Stimulated activated CD8-positive, alpha-beta memory T cell treated with anti-CD3 and anti-CD28 coated beads, Interleukin-4, amount 100 ng/mL, for 4 hours (primary cell): ENCODE measurements at places on chromosomes 7 and 10.

DNA sequence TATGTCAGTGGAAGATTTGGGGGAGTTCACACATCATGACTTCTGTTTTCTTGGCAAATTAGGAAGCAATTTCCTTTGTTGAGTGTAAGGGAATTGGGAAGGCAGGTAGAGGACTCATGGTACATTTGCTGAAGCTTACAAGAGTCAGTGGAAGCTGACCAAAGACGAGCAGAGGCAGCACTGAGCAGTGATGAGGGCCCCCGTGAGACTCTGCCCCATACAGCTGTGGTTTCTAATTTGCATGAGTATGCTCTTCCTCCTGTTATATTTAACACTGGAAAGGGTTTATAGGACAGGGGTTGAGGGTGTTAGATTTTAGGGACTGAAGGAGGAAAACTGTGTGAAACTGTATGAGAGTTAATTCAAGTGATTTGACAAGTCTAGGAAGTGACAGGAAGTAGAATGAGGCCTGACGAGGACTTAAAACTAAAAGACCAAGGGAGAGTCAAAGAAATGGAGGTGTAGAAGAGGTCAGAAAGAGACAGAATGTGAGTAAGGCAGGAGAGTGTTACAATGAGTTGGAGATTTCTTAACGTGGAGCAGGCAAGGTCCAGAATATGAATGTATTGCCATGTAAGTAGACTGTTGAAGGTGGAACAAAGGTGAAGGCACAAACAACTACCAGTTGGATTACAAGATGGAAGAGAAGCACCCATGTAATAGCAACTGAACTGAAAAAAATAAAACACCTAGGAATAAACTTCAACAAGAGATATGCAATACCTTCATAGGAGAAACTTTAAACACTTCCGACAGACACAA lies 23.5 kb upstream of the MRPS17 start:
- DNase-seq, result no peak

DNA sequence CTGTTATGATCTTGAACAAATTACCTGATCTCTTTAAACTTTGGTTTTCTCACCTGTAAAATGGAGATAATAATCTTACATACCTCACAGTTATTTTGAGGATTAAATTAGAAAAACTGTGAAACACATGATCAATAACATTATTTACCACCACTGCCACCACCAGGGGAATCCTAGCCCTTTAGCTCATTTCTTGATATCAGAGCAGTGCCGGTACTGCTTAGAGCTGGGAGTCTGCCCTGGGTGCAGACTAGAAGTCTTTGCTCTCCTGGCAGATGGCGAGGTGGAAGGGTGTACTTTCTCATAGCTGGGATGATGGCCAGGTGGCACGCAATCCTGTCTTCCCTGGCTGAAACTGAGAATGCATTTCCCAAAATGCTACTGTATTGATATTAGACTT lies 12.7 kb upstream of the EFCAB10 start:
- DNase-seq, result no peak

- no peak for DNase-seq
These were observed 141.4 kb downstream of the KIAA1217 start for GRCh38 chr10:24350070-24350921.

- no peak for DNase-seq
These were observed 39.5 kb upstream of the FAM20C start for GRCh38 chr7:152702-153391.

- DNase-seq, result no peak
These were observed 67.2 kb downstream of the ADD3 start for GRCh38 chr10:110074758-110075671.

DNA sequence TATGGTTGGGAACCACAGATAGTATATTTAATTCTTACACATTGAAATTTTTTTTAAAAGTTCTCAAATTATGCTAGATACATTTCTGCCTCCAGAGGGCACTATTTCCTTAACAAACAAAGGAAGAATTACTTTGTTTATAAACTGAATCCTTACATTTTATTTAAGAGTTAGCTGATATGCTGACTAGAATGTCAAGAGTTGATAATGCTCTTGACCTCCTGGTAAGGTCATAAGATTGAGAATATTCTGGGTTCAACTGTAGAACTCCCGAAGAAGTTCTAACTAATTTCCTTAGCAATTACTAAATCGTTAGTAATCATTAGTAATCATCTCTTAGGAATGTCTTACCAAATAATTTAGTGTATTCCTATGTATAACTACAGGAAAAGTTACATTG lies 95.3 kb upstream of the CYP26C1 start:
- DNase-seq, result no peak

DNA sequence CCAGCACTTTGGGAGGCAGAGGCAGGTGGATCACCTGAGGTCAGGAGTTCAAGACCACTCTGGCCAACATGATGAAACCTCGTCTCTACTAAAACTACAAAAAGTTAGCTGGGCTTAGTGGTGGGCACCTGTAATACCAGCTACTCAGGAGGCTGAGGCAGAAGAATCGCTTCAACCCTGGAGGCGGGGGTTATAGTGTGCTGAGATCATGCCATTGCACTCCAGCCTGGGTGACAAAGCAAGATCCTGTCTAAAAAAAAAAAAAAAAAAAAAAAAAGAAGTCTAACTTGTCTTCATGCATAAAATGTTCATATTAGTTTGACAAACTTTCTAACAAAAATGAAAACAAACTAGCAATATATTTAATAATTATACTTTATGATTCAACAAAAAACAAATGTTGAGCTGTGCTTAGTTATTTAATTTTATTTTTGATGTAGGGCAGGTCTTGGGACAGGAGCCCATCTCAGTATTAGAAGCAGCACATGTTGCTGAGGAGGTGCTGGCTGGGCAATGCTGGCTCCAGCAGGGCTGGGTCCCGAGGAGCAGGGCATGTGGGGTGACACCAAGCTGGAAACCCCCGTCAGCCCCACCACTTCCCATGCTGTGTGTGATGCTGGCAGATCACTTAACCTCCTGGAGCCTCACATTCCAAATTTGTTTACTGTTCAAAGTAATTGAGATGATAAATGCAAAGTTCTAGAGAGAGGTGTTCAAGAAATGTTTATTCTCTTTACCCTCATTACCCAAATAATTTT lies 335.3 kb upstream of the KLF6 start:
- no peak for DNase-seq

DNA sequence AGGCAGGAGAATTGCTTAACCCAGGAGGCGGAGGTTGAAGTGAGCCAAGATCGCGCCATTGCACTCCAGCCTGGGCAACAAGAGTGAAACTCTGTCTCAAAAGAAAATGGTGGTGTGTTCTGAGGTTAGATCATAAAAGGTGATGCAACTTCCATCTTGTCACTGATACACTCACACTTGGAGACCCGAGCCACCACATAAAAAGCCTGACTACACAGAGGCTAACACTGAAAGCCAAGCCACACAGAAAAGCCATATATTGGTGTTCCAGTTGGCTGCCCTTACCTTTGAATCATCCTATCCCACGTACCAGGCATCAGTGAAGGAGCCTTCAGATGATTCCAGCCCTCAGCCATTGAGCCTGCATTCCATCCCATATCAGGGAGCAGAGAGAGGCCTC lies 4.0 kb downstream of the MORN4 start:
- no peak for DNase-seq

DNA sequence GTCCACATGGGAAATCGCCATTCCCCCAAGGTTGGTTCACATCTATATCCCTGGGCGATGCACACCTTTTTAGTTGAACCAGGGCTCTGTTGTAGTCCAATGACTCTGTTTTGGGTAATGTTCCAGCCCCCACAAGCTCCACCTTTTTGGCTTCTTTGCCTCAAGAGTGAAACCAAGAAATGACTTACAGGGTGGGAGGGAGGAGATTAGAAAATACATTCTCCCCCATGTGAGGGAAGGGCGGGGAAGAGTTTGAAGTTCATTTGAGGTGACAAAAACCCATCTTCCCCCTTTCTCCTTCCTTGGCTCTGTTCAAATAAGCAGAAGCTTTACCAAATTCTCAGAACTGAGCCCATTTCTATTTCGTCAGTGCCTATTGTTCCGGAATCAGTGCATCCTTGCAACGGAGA lies 82.8 kb downstream of the GATA3 start:
- DNase-seq, result no peak

DNA sequence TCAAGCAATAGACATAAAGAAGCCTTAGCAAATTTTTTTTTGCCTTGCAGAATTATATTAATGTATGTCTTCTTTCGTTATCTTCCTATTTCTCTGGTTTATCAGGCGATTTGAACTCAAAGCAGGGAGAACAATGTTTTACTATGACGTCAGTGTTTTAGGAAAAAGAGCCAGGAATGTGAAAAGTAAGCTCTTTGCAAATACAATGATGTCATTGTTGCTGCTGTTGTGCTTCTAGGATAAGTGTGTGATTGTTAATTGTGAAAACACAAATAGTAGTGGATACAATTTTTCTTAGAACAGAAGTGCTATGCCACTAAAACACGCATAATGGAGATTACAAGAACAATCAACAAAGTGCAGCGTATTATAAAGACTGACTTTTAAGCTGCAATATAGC lies 9.5 kb upstream of the AUTS2 start:
- DNase-seq, result no peak

DNA sequence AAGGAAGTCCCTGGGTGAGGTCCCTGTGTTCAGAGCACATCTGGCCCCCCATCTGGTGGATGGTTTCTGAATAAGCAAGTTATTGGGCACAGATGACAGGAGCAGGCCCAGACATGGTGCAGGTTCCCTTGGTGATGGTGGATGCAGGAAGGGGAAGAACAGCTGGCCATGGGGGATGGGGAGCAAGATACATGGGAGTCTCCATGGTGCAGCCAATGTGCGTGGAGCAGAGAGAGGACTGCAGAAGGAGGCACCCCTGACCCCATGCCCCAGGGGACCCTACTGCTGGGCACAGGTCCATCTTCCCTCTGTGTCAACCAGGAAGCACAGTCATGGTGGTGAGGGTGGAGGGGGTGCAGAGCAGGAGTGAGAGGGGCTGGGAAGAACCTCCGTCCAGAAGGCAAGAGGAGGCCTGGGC lies 43.8 kb upstream of the RABGEF1 start:
- DNase-seq, result no peak

- no peak for DNase-seq
These were observed 900.1 kb downstream of the TYW1 start for GRCh38 chr7:67896721-67897120.

- DNase-seq, result peak; percentile 44
These were observed 29.1 kb upstream of the CALD1 start for GRCh38 chr7:134750083-134751062.

- DNase-seq, result no peak
These were observed 78.1 kb downstream of the CXCL12 start for GRCh38 chr10:44306762-44307161.

DNA sequence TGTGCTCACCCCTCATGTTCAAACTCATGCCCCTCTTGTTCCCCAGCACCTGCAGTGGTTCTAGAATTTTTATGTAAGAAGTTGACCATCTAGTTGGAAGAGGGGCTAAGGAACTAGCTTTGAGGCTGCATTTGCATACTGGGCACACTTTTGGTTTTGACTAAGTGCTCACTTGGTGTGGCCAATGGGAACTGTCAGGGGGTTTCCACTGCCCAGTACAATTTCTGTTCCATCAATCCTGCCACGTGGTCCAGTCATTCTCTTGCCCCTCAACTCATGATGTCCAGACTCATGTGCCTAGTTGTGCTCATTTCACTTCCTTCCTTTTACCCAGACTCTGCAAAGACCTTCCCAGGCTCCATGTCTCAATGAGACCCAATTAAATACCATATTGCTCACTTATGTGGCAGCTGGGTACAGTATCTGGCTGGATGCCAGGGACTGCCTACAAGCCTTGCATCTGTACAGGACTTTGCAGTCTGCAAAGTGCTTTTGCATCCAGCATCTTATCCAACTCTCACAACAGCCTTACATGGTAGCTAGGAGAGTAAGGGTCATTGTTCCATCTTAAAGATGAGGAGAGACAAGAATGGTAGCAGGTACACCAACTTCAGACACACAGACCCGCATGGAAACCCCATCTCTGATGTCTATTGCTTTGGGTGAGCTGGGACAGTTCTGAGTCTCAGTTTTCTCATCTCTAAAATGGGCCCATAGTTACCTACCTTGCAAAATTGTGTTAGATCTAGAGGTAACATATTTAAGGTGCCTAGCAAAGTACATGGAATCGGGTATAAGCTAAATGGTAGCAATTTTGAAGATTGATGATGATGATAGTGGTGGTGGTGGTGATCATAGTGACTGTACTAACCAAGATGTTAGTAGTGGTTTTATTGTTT lies 30.1 kb upstream of the KCNMA1 start:
- no peak for DNase-seq

DNA sequence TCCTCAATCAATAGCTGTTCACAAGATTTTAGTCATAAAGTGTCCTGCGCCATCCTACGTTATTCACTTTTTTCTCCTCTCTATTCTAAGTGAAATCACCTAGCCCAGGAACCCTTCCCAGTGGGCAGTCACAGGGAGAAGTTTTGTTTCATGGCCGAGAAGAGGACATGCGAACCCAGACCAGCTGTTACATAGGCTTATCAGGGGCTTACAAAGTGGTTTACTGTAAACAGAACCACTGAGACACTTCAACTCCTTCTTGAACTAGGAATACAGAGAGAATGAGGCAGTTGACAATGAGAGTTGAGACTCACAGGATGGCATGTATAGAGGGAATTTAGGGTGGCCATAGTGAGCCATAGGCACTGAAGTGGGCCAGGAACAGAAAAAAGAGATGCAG lies 246.9 kb upstream of the GLI3 start:
- DNase-seq, result no peak

DNA sequence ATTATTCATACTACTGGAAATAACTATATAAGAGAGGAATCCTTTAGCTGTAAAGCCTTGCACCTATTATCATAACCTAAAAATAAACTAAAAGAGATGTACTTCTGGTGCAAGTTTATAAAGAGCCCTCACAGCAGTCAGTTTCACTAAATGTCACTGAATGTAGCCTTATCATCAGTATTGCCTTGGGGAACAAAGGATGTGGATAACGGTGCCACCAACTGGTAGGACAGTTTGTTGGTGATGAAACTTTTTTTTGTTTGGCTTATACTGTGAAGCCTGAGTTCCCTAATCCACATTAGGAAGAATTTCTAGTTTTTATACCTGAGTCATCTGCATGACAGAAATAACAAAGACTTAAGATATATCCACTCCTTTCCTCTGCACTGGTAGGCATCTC lies 117.9 kb upstream of the COL1A2 start:
- DNase-seq, result no peak
